ENCODE measurements at places on chromosomes 11 and 22. TPM values are rescaled to one million over a fixed set of nuclear protein-coding genes. Genes with fewer than 3 reads are reported as not detected.

GRCh38 chr22:38788846-38789245 lies 5.1 kb downstream of the DNAL4 start:
- peak overlapping the region; percentile 50 for H3K27ac ChIP-seq
- no peak for DNase-seq
- no peaks in the 10 kb centered on the region for H3K27me3 ChIP-seq

DNA sequence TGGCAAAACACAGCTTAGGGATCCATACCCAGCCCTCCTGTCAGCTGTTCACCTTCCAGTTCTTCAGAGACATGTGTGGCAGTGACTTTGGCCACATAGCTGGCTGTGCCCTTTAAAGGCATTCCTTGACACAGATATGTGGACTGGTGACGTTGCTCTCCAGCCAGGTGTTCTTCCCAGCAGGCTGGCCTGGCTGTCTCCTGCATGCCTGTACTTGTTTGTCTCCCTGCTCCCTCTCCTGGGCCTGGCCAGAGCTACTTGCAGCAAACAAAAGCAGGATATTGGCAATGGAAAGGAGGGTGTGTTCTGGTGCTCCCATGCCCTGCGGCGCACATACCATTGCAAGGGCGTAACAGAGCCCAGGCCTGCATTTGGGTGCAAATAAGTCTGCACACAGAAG lies 38.3 kb downstream of the PIK3IP1 start:
- H3K4me1 ChIP-seq = peaks cover 11% of the 10 kb centered on the region
- DNase-seq = no peak
- no peak overlapping the region for H3K27ac ChIP-seq

DNA sequence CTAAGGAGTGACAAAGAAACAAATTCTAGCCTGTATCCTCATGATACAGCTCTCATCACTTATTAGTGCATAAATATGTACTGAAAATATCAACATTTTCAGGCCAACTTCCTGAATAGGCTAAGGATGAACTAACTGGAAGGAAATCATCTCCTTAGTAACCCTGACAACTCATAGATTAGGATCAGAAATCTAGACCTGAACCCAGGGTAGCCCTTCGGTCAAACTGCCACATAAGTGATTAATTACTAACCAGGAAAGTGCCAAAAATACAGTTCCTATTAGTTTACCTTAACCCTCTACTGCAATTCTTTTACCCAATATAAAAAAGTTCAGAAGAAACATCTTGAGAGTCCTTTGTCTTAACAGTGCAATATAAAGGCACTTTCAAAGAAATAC lies 40.0 kb downstream of the AMBRA1 start:
- peak overlapping the region; percentile 74 for H3K27ac ChIP-seq
- H3K27me3 ChIP-seq = no peaks in the 10 kb centered on the region
- H3K4me3 ChIP-seq = peak overlapping the region; percentile 31
- DNase-seq = peak; percentile 42

DNA sequence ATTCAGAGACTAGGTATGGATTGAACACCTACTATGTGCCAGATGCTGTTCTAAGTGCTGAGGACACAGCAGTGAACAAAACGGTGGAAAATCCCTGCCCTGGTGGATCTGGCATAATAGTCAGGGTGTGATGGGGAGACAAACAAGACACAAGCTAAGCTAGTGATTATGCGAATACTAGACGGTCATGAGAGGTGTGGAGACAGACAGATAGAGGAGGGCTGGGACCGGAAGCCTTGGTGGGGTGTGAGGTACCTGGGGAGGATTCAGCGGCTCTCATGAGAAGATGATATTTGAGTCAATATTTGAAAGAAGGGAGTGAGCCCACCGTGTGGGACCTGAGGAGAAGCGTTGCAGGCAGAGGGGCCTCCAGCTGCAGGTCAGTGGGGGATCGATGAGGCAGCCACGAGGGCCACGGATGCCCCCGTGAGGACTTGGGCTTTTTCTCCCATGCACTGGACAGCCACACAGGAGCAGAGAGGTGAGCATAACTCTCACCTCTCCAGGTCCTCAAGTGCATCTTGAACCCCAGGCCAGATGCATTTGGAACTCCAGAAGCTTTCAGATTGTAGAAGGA lies 4.7 kb downstream of the CD5 start:
- H3K36me3 ChIP-seq = no peaks in the 10 kb centered on the region
- DNase-seq = no peak
- no peaks in the 10 kb centered on the region for H3K4me1 ChIP-seq

GRCh38 chr11:66976925-66977324 lies 1.8 kb downstream of the C11orf86 start:
- H3K4me3 ChIP-seq = no peak overlapping the region
- H3K27ac ChIP-seq = no peak overlapping the region
- DNase-seq = no peak
- H3K4me1 ChIP-seq = peaks cover 14% of the 10 kb centered on the region
- no peaks in the 10 kb centered on the region for H3K36me3 ChIP-seq

DNA sequence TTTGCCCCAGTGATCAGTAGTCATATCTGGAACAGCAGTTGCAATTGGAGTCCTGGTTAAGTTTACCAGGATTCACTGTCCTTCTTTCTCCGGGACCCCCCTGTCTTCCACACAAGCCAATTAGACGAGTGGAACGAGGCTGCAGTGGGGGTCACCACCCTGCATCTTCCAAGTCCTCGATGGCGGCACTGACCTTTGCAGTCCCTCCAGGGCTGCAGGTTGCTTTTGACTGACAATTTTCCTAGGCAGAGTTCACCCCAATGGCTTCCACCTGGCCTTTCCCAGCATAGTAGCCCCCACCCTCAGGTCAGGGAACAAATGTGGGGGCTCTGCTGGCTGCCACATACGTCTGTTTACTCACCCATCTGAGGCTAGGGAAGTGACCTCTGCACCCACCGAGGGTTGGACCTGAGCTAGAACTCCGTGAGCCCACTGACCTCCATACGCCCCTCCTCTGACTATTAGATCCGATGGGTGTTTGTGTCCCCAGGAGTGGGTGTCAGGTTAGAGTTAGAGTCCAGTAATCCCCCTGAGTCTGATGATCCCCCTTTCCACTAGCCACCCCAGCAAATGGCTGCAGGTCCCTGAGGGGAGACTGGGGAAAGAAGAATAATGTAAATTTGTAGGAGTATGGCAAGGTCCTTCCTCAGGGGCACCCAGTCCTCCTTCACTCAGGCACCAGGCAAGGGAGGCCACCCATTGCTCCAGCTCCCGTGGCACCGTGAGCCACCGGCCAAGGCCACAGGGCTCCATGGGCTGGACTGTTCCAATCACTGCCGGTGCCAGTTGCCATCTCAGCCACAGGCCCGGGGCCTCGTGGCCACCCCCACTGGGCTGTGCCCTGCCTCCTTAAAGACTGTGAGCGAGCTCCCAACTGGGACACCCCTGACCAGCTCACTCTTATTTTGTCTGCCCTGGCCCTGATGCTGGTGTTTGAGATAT lies 5.5 kb downstream of the C11orf21 start:
- no peaks in the 10 kb centered on the region for H3K4me1 ChIP-seq
- no peak for DNase-seq
- H3K4me3 ChIP-seq = no peak overlapping the region
- H3K27ac ChIP-seq = no peak overlapping the region
- no peaks in the 10 kb centered on the region for H3K36me3 ChIP-seq

GRCh38 chr22:44462246-44463010 lies 35.6 kb downstream of the RTL6 start:
- no peak overlapping the region for H3K4me3 ChIP-seq
- no peaks in the 10 kb centered on the region for H3K36me3 ChIP-seq
- DNase-seq = no peak
- H3K27me3 ChIP-seq = no peaks in the 10 kb centered on the region

GRCh38 chr11:65427691-65428577 lies 5.3 kb downstream of the NEAT1 start:
- H3K4me1 ChIP-seq = peaks cover 16% of the 10 kb centered on the region
- H3K27ac ChIP-seq = peak overlapping the region; percentile 100
- peaks cover 51% of the 10 kb centered on the region for H3K36me3 ChIP-seq
- DNase-seq = peak; percentile 87
- H3K27me3 ChIP-seq = no peaks in the 10 kb centered on the region

DNA sequence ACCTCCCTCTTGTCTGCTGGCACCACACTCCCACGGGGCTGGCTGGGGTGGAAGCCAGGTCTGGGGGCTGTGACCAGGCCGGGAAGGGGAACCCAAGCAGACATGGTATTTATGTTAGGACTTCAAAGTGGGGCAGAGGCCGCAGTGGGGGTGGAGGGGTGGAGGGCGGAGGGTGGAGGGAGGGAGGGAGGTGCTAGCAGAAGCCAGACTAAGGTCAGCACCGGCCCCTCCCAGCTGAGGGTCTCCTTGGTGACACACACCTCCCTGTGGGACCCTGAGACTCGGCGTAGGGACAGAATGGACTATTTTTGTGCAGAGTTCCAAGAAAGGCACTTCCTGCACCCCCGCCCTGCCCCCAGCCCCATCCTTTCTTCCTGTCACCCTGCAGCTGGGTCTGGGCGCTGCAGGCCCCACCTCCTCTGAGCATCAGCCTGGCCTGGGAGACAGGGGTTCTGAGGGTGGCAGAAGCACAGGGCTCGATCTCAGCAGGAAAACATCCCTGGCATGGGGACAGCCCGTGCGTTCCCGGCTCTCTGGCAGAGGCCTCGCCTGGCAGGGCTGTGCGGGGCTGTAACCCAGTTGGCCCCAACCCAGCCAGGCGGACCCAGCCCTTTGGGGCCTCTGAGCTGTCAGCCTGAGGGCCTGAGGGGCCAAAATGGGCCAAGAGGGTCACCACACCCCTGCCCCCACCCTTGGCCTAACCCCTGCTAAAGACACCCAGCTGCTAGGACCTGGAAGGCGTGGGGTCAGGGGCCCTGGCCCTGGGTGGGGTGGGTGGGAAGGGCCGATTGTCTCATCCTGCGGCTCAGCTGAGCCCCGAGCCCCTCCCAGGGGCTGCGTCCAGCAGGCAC lies 9.6 kb upstream of the CD248 start:
- DNase-seq = peak; percentile 81
- peak overlapping the region; percentile 95 for H3K27ac ChIP-seq
- no peaks in the 10 kb centered on the region for H3K36me3 ChIP-seq
- H3K4me1 ChIP-seq = peaks cover 57% of the 10 kb centered on the region
- no peaks in the 10 kb centered on the region for H3K27me3 ChIP-seq

GRCh38 chr11:94655291-94655690 lies 88.1 kb downstream of the PIWIL4 start:
- no peaks in the 10 kb centered on the region for H3K27me3 ChIP-seq
- peaks cover 12% of the 10 kb centered on the region for H3K4me1 ChIP-seq
- no peaks in the 10 kb centered on the region for H3K36me3 ChIP-seq
- DNase-seq = no peak

The OR51B4 gene
- not detected for polyA plus RNA-seq

The EHF gene
- polyA plus RNA-seq = not detected

The CECR2 gene
- polyA plus RNA-seq = not detected

The WNT11 gene
- not detected for polyA plus RNA-seq

The FIBIN gene
- polyA plus RNA-seq = 42.2 TPM

The KRTAP5-7 gene
- polyA plus RNA-seq = not detected

The LRRC32 gene
- 3.5 TPM for polyA plus RNA-seq

The KDELR3 gene
- polyA plus RNA-seq = 335 TPM
